ENCODE measurements at places on chromosomes 16 and 17. TPM values are rescaled to one million over a fixed set of nuclear protein-coding genes. Genes with fewer than 3 reads are reported as not detected.

GRCh38 chr17:51508048-51508447 is 247.7 kb downstream of the UTP18 start:
- DNase-seq = no peak

DNA sequence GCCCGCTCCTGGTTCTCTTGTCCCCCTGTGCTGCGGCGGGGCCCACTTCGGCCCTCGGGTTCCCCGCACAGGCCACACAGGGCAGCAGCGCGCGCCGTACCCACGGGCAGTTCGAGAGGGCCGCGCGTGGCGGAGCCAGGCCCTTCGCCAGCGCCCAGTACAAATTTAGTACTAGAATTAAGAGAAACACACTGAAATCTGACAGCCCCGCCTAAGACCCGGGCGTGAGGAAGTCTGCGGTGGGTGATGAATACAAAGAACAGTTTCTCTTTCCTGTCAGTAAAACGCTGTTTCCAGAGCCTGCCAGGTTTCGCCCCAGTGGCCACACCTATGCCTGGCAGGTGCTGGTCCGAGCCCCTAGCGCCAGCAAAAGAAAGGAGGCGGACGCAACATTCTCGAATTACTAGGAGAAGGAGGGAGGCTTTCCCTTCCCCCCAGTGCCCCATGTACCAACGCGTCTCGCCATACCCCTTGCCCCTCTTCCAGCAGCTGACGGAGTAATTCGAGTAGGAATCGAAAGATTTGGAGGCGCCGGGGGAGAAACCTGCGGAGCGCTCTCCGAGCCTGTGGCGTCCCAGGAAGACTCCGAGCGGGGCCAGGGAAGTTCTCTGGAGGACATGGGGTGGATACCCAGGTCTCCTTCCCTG is 591 bp upstream of the SLFN5 start:
- peak; percentile 93 for DNase-seq

- DNase-seq = peak; percentile 67
Observed at GRCh38 chr17:43360376-43360738, 38.4 kb upstream of the ARL4D start.

Gene TMEM114
- not detected for total RNA-seq

DNA sequence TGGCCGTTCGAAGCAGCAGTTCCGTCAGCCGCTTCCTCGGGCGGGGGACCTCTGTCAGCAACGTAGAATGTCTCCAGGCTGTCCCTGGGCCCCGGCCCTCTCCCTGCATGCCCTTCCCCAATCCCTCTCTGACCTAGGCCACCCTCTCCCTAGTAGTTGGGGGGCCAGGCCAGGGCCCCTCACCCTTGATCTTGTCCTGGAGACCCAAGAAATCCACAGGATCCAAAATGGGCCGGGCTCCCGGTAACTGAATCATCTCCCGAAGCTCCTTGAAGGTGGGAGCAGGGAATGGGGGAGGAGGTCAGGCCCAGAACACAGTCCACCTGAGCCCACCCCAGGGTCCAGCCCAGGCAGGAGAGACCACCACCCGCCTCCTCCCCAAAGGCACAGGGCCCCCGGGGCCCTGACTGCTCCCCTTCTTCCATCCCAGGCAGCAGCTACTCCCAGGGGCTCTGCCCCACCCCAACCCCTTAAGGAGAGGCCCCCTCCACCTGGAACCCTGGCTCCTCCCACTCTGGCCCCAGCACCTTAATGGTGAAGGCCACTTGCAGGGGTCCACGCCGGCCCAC is 4.7 kb upstream of the GRIN2C start:
- no peak for DNase-seq
